ENCODE measurements at places on chromosomes 1 and 21. TPM values are rescaled to one million over a fixed set of nuclear protein-coding genes. Genes with fewer than 3 reads are reported as not detected.
A peak's percentile ranks its signal among the peaks of the same experiment; 100 is the strongest.

FAM3B gene
- not detected for total RNA-seq

KRTAP21-2 gene
- not detected for total RNA-seq

GRCh38 chr1:172001288-172001687 lies 160.0 kb downstream of the DNM3 start:
- H3K27me3 ChIP-seq: no peaks in the 10 kb centered on the region
- DNase-seq: no peak
- no peaks in the 10 kb centered on the region for H3K36me3 ChIP-seq

GRCh38 chr1:7447093-7447492 lies 324.0 kb upstream of the VAMP3 start:
- H3K27me3 ChIP-seq: no peaks in the 10 kb centered on the region
- H3K4me3 ChIP-seq: no peak overlapping the region
- no peaks in the 10 kb centered on the region for H3K36me3 ChIP-seq
- DNase-seq: no peak
- no peaks in the 10 kb centered on the region for H3K4me1 ChIP-seq

- H3K4me3 ChIP-seq: no peak overlapping the region
- H3K27me3 ChIP-seq: no peaks in the 10 kb centered on the region
- no peak overlapping the region for H3K27ac ChIP-seq
- DNase-seq: no peak
- peaks cover 9% of the 10 kb centered on the region for H3K4me1 ChIP-seq
- H3K36me3 ChIP-seq: no peaks in the 10 kb centered on the region
Observed at GRCh38 chr1:89719502-89720306, 86.8 kb downstream of the LRRC8C start.

- no peak overlapping the region for H3K27ac ChIP-seq
- DNase-seq: no peak
- H3K4me3 ChIP-seq: no peak overlapping the region
Observed at GRCh38 chr1:200967693-200968468, 55.6 kb downstream of the KIF21B start.

DAB1 gene
- total RNA-seq: 0.05 TPM

GRCh38 chr1:203320591-203321272 lies 15.4 kb downstream of the BTG2 start:
- peaks cover 2% of the 10 kb centered on the region for H3K27me3 ChIP-seq
- H3K4me3 ChIP-seq: no peak overlapping the region
- no peaks in the 10 kb centered on the region for H3K4me1 ChIP-seq
- no peak overlapping the region for H3K27ac ChIP-seq

DNA sequence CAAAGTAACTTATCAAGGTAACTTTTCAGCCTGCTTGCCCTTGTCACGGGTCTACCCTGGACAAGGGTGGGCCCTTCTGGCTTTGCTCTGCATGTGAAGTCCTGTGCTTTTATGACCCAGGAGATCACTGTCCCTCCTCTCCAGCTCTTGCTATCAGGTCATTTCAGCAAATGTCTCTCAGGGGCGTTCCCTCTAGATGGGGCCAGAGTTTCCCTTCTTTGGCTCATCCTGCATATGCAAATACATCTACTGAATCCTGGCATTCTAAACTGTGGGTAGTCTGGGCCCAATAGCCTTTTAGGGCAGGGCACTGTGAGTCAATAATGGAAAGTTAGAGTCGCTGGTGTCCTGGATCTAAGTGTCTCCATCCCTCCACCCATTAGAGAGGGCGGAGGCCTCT lies 366.9 kb upstream of the USP24 start:
- no peak overlapping the region for H3K4me3 ChIP-seq
- H3K27ac ChIP-seq: no peak overlapping the region
- no peaks in the 10 kb centered on the region for H3K27me3 ChIP-seq
- no peaks in the 10 kb centered on the region for H3K4me1 ChIP-seq

MIXL1 gene
- total RNA-seq: 0.69 TPM

DNA sequence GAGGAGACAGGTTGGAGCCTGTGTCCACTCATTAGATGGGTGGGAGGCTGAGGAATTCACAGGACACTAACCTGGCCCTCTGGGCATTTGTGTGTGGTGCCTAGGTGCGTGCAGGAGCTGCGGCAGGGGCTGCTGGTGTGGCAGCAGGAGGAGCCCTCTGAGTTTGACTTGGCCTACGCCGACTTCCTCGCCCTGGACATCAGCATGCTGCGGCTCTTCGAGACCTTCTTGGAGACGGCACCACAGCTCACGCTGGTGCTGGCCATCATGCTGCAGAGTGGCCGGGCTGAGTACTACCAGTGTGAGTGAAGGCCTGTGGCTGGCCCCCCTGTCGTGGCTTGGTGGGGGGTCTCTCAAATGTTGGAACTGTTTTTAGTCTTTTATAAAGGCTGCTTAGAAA lies 3.6 kb downstream of the XKR8 start:
- no peak for DNase-seq
- H3K27ac ChIP-seq: no peak overlapping the region
- no peaks in the 10 kb centered on the region for H3K27me3 ChIP-seq
- peaks cover 22% of the 10 kb centered on the region for H3K4me1 ChIP-seq
- H3K4me3 ChIP-seq: no peak overlapping the region

- no peak for DNase-seq
- H3K4me1 ChIP-seq: no peaks in the 10 kb centered on the region
- H3K36me3 ChIP-seq: no peaks in the 10 kb centered on the region
Observed at GRCh38 chr1:5889901-5890300, 102.3 kb downstream of the NPHP4 start.

DNA sequence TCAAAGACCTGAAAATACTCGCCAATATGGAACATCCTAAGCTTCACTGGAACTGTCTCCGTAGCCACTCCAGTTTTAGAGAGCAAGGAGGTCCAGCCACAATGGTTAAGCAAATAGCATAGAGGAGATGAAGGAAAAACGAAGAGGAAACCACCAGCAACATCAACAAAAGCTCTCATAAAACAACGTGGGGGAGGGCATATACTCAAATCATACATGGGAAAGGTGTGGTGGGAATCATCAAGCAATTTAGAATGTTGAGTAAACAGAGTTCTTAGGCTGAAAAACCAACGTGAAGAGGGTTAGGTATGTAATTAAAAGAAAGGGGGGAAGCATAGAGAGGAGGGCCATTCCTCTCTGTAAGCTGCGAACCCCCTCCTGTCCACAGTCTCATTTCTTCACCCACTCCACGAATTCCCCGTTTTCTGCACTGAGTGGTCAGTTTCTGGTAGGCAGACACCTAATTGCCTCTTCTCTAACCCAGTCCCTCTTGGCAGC lies 1.0 kb downstream of the TMEM59 start:
- H3K4me3 ChIP-seq: peak overlapping the region; percentile 96
- DNase-seq: no peak
- H3K27me3 ChIP-seq: no peaks in the 10 kb centered on the region
- H3K27ac ChIP-seq: peak overlapping the region; percentile 74

DNALI1 gene
- 0.36 TPM for total RNA-seq

SLC1A7 gene
- total RNA-seq: 0.31 TPM

AHDC1 gene
- 47.1 TPM for total RNA-seq

KCNAB2 gene
- 27.6 TPM for total RNA-seq

DNA sequence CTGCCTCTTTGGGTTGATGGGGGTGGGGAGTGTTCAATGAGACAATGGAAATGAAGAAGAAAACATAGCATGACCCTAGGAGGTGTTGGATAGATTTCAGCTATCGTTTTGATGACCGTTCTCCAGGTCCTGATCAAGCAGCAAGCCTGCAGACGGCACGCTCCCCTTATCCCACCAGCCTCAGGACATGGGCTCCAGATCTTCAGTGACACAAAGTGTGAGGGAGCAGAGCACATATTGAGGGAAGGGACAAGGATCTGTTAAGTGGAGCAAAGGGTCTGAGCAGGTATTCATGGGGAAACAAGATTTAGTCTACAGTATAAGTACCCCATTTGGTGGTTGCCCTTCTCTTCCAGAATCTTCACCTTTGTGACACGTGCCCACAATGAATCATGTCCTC lies 4.7 kb downstream of the SPRR5 start:
- peaks cover 2% of the 10 kb centered on the region for H3K27me3 ChIP-seq
- DNase-seq: no peak
- H3K36me3 ChIP-seq: no peaks in the 10 kb centered on the region
- no peak overlapping the region for H3K4me3 ChIP-seq
- no peaks in the 10 kb centered on the region for H3K4me1 ChIP-seq

DNA sequence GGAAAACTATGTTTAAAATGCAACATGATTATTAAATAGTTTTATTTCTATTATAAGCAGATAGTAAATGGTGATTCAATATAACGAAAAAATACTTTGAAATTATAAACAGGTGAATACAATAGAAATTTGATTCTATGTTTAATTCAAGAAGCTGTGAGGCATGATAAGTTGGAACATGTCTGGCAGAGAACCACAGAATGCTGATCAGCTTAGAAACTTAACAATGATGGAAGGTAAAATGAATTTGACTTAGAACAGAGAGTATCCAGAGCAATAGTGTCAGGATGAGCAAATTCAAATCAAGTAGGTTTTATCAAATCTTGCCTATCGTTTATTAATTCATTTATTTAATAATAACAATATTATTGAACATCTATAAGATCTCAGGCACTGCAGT lies 83.4 kb upstream of the ADGRL4 start:
- H3K4me1 ChIP-seq: no peaks in the 10 kb centered on the region
- H3K27me3 ChIP-seq: no peaks in the 10 kb centered on the region
- H3K4me3 ChIP-seq: no peak overlapping the region
- no peaks in the 10 kb centered on the region for H3K36me3 ChIP-seq

DNA sequence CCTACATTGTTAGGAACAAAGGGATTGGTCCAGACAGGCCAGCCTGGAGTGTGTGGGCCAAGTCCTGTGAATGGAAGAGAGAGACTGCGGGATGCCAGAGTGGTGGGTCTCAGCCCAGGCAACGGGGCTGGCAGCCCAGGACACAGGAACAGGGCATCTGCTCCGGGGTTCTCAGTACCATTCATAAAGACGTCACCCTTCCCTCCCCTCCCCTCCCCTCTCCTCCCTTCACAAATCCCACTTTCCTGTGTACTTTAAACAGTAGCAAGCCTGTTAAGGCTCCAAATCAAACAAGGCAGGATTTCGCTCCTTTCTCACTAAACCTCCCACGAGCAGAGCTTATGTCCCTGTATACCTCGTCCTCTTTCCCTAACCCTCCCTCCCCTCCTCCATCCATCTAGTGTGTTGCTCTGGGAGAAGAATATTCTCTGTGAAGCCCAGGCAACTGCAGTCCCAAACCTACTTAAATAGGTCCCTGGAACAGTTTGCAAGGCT lies 4.2 kb upstream of the PLXNA2 start:
- DNase-seq: no peak
- no peak overlapping the region for H3K4me3 ChIP-seq
- no peak overlapping the region for H3K27ac ChIP-seq

DNA sequence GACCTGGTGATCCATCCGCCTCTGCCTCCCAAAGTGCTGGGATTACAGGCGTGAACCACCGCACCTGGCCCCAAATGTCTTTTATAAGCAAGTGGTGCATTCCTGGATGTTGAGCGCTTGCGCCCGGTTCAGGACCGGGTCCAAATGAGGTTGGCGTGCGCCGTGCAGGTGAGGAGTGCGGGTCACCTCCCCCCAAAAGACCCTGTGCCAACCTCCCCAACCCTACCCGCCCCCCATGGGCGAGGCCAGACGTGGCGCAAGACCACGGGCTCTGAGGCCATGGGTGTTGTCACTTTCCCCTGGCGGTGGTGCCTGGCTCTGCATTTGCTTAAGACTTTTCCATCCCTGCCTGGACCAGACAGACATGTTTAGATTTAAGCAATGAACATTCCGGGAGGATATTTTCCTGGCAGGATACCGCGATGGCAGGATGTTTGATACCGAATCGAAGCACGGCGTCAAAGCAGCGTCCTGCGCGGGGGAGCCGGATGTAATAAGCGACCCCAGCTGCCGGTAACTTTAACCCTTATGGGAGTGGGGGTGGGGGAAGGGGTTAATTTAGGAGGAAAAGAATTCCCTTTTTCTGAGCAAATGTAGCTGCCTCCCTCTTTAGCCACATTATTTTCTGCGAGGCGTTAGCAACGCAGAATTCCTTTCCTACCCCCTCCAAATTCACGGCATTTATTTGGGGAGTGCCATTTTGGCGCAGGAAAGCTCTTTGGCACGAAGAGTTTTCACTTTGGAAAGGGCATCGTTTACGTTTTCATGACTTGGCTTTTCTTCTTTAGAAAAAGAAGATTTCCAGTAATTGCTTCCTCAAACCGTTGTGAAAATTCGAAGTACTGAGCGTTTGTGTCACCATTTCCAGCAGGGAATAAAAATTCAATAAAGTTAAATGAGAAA lies 27.8 kb upstream of the RNF187 start:
- H3K4me3 ChIP-seq: peak overlapping the region; percentile 49
- no peak for DNase-seq
- peaks cover 3% of the 10 kb centered on the region for H3K27me3 ChIP-seq
- H3K36me3 ChIP-seq: peaks cover 6% of the 10 kb centered on the region
- H3K4me1 ChIP-seq: peaks cover 3% of the 10 kb centered on the region

DNA sequence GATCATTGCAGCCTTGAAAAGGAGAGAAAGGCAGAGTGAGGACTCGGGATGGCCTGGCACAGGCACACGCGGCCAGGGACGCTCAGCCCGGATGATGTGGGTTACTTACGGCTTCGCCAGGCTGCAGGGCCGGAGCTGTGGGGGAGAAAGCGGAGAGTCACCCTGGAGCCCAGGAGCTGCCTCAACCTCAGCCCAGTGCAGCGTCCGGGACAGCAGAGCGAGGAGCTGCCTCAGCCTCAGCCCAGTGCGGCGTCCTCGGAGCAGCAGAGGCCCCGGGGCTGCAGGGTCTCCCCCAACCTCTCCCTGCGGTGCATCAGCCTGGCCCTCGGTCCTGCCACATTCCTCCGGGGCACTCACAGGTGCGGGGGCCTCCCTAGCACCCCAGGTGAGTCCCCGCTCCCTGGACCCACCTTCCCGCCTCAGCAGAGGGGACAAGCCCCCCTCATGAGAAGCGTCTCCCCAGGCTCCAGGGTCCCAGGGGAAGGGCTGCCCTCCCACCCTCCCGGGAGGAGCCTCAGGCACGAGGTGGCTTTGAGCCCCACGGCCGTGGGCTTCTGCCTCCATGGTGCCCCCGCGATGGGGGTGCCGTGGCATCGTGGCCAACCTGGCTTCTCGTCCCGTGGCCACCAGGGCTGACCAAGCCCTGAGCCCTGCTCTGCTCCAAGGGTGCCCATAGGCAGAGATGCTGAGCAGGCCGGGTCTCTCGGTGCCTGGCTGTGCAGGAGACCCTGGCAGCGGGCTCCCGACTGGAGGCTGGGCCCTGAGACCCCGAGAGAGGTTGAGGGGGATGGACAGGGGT lies 10.5 kb upstream of the RNF223 start:
- no peak overlapping the region for H3K27ac ChIP-seq
- DNase-seq: no peak
- no peaks in the 10 kb centered on the region for H3K36me3 ChIP-seq
- H3K4me3 ChIP-seq: no peak overlapping the region
- H3K27me3 ChIP-seq: no peaks in the 10 kb centered on the region
- H3K4me1 ChIP-seq: peaks cover 5% of the 10 kb centered on the region

NTMT2 gene
- not detected for total RNA-seq

PROK1 gene
- total RNA-seq: not detected

GRCh38 chr1:8681911-8682310 lies 135.5 kb downstream of the RERE start:
- H3K4me3 ChIP-seq: no peak overlapping the region
- H3K4me1 ChIP-seq: peaks cover 47% of the 10 kb centered on the region
- no peak for DNase-seq
- H3K27ac ChIP-seq: peak overlapping the region; percentile 45
- H3K36me3 ChIP-seq: no peaks in the 10 kb centered on the region

- no peak overlapping the region for H3K27ac ChIP-seq
- H3K4me1 ChIP-seq: no peaks in the 10 kb centered on the region
- no peaks in the 10 kb centered on the region for H3K36me3 ChIP-seq
- DNase-seq: no peak
- no peaks in the 10 kb centered on the region for H3K27me3 ChIP-seq
Observed at GRCh38 chr1:88296642-88297041, 387.4 kb upstream of the PKN2 start.
